ENCODE measurements at places on chromosomes 13 and 19. TPM values are rescaled to one million over a fixed set of nuclear protein-coding genes. Genes with fewer than 3 reads are reported as not detected.
A peak's percentile ranks its signal among the peaks of the same experiment; 100 is the strongest.

UBL5 gene
- 288 TPM for total RNA-seq

ADGRE3 gene
- not detected for total RNA-seq

FCHO1 gene
- 21.7 TPM for total RNA-seq

TJP3 gene
- total RNA-seq = 10.7 TPM

ELANE gene
- total RNA-seq = not detected

ONECUT3 gene
- not detected for total RNA-seq

PNMA8B gene
- 2.8 TPM for total RNA-seq

PABPC3 gene
- 0.04 TPM for total RNA-seq

DCLK1 gene
- total RNA-seq = 10.4 TPM

ZNF850 gene
- 8.9 TPM for total RNA-seq

CYSLTR2 gene
- not detected for total RNA-seq

DNA sequence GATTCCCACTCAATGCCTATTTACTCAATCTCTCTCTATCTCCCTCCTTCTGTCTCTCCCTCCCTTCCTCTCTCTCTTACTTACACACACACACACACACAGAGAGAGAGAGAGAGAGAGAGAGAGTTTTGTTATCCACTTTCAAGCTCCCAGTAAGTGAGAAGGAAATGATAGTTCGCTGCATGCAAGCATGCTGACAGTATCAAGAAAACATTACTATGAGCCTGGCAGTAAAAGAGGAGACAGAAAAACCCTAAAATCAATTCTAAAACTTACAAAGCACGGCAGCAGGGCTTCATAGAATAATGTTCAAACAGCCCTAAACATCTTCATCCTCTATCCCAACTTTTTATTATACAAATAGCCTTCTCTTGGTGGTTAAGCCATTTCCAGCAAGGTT is 171.9 kb downstream of the FOXO1 start:
- no peak for DNase-seq

GRCh38 chr19:54011507-54012211 is 20.2 kb downstream of the CACNG6 start:
- DNase-seq = peak; percentile 85

- DNase-seq = no peak
Observed at GRCh38 chr13:66415444-66415843, 814.7 kb downstream of the PCDH9 start.

DNA sequence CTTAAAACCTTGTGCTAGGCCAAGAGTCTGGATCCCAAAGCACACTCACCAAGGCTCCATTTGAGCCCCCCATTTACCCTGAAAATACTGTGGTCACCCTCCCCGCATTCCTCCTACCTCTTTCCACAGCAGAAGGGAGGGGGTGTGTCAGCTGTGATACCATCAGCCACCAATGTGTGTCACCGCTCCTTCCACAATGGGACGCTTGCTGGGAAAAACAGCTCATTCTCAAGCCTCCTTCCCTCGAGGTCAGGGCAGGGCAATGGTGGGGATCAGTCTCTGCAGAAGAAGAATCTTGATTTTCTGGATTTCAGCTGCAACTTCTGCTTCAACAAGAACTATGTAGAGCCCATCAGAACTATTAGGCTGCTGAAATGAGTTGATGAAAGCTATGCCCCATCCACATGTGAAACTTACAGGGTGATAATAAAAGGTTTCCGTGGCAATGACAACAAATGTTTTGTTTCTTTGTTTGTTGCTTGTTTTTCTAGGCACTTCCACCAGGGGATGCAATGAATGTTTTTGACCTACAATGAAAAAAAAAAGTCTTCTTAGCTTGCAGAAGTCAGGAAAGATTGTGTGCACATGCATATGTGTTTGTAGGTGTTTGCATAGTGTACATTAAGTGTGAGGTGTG is 26.4 kb upstream of the ZNF507 start:
- peak; percentile 78 for DNase-seq

DNA sequence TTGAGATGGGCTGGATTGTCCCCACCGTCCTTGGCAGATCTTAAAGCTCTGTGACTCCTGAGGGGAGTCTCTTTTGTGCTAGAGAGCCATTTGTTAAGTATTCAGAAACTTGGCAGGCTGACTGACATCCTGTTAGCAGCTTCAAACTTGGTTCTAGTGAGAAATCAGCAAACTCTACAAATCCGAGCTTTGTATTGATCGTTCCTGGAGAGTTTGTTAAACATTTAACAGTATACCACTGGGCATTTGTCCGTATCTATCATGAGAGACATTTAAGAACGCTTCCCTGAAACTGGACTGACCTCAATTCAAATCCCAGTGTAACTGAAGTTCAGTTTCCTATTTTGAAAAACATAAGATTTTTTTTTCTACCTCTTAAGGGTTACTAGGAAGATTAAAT is 3.1 kb downstream of the ATP12A start:
- no peak for DNase-seq

- peak; percentile 100 for DNase-seq
Observed at GRCh38 chr19:17947815-17948513, 15.1 kb downstream of the CCDC124 start.

DNA sequence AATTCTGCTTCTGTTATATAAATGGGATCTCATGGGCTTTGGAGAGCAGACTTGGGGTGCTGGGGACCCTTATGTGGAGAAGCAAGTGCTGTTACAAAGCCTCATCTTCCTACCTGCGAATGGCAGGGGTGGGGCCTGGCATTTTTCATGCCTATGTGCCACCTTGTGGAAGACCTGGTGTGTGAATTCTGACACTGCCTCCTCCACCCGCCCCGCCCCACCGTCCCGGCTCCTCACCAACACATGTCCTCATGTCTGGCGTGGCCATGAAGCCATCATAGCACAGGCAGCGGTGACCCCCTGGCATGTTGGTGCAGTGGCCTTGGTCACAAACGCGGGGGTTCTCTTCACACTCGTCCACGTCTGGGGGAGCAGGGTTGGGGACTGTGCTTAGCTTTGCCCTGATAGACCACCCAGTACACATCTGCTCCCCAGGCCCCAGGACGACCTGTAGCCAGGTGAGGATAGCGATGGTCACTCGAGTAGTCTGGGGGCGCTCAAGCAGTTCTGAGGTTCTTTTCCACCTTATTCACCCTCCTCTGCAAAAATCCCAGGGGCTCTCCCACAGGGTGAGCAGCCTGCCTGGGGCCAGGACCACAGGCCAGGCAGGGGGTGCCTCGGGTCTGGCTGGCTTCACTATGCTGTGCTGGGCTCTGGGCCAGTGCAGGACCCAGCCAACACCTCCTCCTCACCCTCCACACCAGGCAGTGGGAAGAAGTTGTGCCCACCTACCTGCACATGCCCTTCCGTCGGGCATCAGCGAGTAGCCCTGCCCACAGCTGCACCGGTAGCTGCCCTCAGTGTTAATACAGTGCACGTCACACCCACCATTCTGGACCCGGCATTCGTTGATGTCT is 32.7 kb downstream of the FBN3 start:
- DNase-seq = peak; percentile 57

GRCh38 chr13:109738298-109738746 is 48.1 kb downstream of the IRS2 start:
- DNase-seq = no peak

DNA sequence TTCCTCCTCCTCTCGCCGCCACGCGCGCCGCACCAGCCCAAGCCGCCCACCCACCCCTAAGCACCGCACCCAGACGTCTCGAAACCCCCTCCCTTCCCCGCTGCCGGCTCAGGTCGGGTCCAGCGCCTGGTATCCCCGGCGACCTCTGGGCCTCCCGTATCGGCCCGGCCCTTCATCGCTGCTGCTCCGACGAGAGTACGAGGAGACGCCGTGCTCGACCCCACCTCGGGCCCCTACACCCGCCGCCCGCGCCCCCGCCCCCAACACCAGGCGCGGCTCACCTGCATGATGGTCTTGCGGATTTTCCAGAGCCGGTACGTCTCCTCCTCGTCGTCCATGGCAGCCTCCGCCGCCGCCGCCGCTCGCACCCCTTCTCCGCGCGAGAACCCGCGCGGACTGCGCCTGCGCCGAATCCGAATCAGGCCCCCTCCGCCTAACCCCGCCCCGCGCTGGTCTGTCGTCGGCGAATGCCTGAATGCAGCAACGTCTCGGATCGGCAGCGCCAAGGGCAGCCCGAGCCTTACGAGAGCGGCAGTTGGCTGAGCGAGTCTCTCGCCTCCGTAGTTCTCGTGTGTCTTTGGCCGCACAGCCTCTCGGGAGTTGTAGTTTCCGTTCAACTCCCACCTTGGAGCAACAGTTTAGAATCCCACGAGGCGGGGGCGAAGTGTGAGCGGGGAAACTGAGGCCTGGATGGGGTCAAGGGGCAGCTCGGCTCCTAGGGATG is at the start of gene POLR2E:
POLR2E (minus strand) TSS at position 398 of the 724 bp plus-strand sequence; CDS start at position 338, 60 bp downstream.
- DNase-seq = peak; percentile 100

GRCh38 chr13:67696775-67697174 is 466.6 kb upstream of the PCDH9 start:
- no peak for DNase-seq

DNA sequence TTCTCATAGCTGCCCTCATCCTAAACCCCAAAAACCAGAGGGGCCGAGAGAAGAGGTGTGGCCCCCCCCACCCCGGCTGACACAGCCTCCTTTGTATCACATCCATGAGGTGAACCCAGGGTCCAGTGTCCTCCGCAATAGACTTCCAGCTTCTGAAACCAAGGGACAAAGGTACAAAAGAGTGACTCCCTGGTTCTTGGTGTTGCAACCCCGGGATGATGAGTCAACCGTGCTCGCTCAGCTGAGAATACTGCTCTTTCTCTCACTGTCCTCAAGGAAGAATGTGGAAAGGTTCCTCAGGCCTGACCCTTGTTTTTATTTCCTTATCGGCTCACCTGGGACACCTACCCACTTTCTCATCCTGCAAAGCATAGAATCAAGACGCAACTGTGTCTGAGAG is 5.5 kb downstream of the SLC15A1 start:
- no peak for DNase-seq

- DNase-seq = peak; percentile 4
Observed at GRCh38 chr13:89066868-89067466, 1395.8 kb downstream of the SLITRK5 start.

- DNase-seq = no peak
Observed at GRCh38 chr19:48953990-48954594, 583 bp upstream of the BAX start.

- DNase-seq = no peak
Observed at GRCh38 chr13:106277484-106278154, 257.8 kb downstream of the EFNB2 start.

GRCh38 chr13:56424246-56424645 is 716.5 kb upstream of the PRR20A start:
- DNase-seq = no peak

DNA sequence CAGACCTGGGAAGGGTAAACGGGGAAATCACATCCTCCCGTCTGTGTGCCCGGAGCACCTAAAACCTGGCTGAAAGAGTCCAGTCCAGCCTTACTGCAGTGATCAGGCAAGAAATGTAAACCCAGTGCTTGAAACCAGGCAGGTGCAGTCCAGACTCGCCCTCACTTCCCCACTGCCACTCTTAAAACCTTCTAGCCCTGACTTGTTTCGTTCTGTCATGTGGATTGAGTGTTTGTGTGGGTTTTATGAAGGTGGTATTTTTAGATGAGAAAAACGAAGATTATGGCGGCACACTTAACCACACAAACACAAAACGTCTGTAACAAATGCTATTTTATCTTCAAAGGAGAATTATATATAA is 839 bp upstream of the CKAP2 start:
- peak; percentile 34 for DNase-seq

DNA sequence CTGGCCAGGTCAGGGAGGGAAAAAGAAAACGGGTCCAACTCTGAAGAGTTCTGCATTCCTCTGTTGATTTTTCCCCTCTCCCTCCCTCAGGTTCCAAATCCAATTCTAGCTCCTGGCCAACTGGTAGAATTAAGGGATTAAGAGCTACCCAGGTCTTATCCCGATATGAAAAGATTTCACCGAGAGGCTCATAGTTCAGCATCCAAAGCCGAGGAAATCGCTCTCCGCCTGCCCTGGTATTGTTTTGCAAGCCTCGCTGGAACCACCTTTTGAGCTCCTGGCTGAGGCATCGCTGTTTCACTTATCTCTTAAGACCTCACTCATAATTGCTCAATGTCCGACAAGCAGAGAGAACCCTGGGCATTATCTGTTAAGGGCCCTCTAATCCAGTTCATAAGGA is 180.4 kb downstream of the URI1 start:
- DNase-seq = no peak
